ENCODE measurements at places on chromosomes 11 and 22.

- no peak for DNase-seq
These were observed 98.9 kb upstream of the TP53AIP1 start for GRCh38 chr11:129041611-129042018.

DNA sequence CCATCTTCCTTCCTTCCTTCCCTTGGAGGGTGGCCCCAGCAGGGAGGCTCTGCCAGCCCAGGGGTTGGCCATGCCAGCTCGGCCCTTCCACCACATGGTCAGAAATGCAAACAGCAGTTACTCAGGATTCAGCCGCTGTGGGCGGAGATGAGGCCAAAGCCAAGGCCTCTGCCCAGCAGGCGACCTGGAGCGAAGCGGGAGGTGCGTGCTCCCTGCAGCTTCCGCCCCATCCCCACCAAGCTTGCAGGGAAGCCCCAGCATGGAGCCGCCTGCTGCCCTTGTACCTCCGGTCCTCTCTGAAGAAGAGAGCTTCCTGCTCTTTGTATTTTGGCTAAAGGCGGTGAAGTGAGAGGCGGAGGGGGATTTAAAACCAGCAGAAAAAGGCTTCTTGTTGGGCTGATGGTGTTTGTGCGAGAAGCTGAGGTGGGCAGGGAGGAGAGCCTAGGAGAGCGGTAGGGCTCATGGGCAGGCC lies 50.4 kb downstream of the ANO1 start:
- no peak for DNase-seq

- no peak for DNase-seq
These were observed 22.8 kb downstream of the THOC5 start for GRCh38 chr22:29530716-29531115.

GRCh38 chr11:120338107-120338933 lies 2.1 kb downstream of the ARHGEF12 start:
- DNase-seq: no peak

DNA sequence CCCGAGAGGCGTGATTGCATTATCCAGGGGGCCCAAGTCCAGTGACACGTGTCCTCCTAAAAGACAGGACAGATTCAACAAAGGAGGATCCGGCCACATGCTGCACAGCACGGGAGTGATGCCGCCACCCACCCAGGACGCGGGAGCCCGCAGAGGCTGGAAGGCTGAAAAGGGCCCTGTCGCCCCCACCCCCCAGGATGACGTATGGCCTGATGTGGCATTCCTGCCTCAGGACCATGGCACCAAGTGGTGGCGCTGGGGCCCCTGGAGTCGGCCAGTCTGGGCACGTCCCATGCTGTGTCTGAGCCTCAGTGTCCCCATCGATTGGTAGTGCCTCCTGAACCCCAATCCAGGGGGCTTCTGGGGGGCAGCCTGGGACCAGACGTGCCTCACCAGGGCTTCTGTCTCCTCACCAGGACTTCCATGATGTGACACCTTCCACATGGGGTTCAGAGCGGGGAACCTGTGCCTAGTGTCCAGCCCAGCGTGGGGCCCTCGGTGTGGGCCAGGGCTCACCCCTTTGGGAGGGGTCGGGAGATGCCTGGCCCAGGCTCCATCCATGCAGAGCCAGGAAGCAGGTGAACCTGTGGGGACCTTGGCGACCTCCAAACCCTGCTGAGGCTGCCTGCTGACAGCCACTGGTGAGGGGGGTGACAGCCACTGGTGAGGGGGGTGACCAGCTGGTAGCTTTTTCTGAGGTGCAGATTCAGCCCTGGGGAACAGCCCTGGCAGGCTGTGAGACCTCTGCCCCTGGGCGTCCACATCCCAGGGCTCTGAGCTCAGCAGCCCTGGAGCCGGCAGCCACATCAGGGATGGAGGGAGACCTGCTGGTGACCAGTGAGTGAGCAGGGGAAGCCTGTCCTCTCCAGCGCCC lies 75.3 kb downstream of the KCNQ1 start:
- DNase-seq: no peak

DNA sequence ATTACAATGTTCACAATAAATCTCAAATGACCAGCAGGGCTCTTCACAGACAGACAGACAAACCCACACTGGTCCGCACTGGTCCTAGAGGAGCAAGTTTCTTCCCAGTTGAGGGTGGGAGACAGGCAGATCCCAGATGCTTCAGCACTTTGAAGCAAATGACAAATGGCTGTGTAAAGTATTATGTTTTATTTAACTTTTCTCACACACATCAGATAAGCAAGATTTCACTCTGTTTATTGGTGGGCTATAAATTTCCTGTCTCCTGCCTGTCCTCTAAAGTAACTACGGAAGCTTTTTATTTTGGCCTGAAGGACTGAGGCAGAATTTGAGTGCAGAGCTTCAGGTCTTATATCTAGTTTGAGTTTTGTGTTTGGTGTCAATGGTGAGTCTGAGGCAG lies 174.7 kb upstream of the MTNR1B start:
- no peak for DNase-seq

GRCh38 chr22:32080904-32081303 lies 37.8 kb downstream of the SLC5A1 start:
- DNase-seq: no peak

DNA sequence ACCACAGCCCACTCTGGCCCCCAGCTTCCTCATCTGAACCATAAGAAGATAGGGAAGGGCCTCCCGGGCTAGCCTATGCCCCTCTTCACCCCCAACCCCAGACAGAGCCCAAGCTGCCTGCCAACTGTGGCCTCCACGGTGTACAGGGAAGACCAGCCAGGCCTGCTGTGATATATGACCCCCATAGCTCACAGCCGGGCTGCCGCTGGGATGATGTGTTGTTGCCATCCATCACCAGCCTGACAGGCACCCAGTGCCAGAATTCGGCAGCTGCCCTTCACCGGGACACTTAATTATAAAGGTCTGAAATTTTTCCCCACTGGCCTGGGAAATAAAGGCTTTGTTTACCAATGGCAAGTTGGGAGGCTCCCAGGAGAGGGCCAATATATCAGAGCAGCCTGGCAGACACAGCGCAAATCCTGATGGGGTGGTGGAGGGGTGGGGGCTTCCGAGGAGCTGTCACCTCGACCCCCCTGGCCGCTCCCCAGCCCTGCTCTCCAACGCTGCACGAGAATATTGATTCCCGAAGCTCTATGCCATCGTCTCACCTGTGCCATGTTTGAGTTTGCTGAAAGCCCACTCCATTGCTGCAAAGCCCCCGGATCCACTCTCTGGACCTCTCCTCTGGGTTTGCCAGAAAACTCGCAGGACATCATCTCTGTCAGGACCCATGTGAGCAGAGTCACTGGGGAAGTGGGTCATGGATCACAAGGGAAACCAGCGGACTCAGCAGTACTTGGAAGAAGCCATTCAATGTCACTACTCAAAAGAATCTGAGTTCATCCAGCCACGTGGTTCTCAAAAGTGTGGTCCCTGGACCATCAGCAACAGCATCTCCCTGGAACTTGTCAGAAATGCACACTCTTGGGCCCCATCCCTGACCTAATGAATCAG lies 296.9 kb downstream of the MN1 start:
- no peak for DNase-seq

DNA sequence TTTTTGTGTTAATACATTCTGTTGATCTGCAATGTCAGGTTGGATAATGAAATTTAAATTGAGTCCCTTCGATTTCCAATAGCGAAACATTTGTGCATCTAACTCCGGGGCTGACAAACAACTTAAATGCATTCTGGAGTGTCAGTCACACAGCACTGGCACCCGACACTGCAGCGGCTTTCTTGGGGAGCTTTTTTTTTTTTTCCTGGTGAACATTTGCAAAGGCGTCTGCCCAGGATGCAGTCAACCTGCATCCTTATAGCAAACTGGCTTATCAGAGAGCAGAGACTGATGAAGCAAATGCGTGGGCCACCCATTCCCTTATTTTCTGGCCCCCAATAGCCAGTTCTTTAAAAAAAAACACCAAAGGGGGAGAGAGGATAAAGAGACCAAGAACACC lies 1167.7 kb downstream of the LRRC4C start:
- DNase-seq: no peak

DNA sequence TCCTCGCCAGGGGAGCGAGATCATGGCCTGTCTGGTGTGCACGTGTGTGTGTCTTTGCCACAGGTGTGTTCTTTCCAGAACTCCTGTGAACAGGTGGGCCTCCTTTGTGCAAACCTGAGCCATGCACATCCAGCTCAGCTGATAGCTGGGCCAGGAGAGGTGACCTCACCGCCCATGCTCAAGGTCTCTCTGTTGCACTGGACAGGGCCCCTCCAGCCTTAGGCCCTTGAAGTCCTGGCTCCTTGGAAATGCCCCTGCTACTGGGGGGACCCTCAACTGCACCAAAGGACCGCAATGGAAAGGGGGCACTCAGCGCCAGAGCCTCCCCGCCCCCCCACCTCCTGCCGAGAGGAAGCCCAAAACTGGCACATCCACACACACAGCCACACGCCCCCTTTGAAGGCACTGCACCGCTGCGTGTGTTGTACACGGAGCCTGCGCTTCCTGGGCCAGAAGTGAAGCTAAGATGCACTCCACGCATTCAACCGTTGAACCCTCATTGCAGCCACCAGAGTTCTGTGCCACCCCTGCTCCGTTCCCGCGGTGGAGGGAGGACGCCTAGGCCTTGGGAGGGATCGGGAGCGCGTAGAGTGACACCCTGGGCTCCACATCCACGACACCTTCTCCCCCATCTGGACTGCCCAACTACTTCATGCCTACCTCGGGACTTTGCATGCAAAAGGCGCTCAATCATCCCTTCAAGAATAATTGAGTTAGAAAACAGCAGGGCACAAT lies 16.4 kb upstream of the IL2RB start:
- DNase-seq: no peak

DNA sequence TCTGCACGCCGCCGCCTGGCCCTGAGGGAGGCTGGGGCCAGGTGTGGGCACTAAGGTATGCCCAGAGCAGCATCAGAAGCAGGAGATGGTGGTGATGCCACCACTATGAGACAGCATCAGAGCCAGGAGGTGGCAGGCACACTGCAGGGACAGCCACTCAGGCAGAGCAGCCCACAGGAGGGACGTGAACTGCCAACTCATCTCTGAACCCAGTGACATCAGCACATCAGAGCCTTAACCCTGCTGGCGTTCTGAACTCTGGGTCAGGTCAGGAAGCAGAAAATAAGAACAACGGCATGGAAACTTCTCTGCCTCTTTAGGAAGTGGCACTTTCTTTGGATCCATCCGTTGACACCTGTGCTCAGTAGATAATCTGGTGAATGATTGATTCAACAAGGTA lies 14.7 kb upstream of the IFT27 start:
- no peak for DNase-seq

DNA sequence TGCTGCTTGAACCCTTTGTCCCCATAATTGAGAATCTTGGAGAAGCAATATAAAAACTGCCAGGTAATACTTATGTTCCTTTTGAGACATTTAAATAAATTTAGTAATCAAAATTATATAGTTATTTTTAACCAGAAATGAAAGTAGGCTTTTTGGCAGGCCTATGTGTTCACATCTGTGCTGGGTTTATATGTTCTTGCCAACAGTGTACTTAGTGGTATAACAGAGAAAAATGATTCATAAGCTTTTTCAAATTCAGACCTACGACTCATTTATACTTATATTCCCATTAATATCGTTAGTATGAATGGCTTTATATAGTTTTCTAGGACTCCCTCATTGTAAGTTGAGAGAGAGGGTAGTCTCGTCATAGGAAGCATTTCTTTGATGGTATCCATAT lies 79.0 kb downstream of the DDX10 start:
- DNase-seq: no peak

GRCh38 chr11:1070594-1071462 lies 3.8 kb upstream of the MUC2 start:
- no peak for DNase-seq

DNA sequence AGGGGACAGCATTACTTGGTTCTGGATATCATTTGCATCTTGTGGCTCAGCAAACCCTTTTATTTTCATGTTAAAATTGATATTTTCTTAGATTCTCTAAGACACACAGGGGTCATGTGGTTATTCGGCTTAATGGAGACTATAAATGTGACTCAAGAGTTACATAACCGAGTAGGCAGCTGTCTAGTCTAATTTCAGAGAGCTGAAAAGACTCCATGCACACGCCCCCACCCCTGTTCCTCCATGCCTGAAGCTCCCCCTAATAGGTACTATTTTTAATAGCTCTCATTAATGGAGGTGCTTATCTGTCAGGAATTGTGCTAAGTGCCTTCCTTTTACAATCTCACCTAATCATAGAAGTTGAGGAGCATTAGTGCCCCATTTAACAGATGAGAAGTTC lies 189.2 kb upstream of the ARHGAP20 start:
- no peak for DNase-seq

DNA sequence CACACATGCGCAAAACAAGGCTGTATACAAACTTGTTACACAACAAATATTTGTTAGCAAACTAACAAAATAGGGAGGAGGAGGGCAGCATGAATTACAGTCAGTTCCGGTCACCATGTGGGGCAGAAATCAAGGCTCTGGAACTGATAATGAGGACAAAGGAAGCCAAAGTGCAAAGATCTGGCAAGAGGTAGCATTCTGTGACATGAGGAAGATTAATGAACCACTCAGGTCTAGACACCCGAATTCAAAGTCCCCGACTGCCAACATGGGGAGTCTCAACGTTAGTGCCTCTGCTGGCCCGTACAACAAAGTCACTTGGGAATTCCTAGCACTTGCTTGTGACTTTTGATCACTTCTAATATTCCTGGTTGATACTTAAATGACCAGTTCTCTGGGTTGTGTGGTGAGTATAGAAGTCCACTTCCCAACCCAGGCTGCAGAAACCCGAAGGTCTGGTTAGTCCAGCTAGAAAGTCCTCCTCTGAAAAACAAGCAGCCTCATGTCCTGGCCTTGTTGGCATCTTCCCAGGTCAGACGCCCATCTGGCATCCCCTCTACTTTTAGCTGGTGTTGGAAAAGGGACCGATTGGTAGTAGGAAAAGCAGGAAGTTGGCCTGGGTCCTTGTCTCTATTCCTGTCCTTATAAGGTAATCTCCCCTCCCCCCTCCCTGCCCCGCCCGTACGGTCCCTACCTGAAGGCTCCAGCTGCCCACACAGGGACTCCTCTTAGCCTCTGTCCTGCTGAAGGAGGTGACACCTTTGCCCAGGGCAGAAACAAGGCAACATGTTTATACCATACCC lies 1.6 kb downstream of the SUN2 start:
- DNase-seq: no peak

DNA sequence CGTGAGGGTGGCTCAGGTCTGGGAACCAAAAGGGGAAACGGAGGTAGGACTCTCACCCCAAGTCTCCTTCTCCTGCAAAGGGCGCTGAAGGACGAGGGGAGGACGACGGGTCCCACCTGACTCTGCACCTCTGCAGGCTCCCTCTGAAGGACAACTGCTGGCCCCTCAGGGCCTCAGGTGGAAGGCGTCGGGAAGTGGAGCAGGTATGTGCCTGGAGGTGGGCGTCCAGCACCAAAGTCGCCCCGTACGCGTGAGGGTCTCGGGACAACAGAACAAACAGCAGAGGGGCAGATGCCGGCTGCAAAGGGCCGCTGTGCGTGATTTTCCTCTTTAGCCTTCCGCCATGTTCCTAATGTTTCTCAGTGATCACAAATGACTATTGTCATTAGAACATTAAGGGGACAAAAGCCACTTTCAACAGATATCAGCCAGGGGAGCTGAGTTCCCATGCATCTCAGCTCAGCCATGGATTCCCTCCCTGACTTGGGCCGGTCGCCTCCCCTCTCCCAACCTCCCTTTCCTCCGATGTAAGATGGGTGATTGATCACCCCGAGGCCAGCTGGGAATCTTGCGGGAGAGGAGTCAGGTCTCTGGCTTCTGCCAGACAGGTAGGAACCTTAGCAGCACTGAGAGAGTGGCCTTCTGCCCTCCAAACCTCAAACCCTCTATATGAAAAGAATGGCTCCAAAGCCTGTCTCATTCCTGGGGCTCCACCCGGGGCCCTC lies 836 bp downstream of the SLC16A8 start:
- DNase-seq: no peak

- DNase-seq: no peak
These were observed 6.6 kb downstream of the PLEKHB1 start for GRCh38 chr11:73652856-73653559.

All from stimulated activated CD4-positive, alpha-beta T cell treated with anti-CD3 and anti-CD28 coated beads, TNF-alpha, amount 100 ng/mL, for 48 hours (primary cell).